IMR-90 (cell line): ENCODE measurements at places on chromosomes 3 and 15. TPM values are rescaled to one million over a fixed set of nuclear protein-coding genes. Genes with fewer than 3 reads are reported as not detected.

Gene GREM1
- 852 and 1,130 TPM in 2 replicates for polyA plus RNA-seq

GRCh38 chr15:20344601-20345400 is 196.8 kb downstream of the GOLGA6L6 start:
- H3K4me1 ChIP-seq: no peaks in the 10 kb centered on the region
- no peaks in the 10 kb centered on the region for H3K27me3 ChIP-seq
- DNase-seq: no peak
- H3K36me3 ChIP-seq: no peaks in the 10 kb centered on the region

- H3K4me1 ChIP-seq: no peaks in the 10 kb centered on the region
- H3K27me3 ChIP-seq: peaks cover 21% of the 10 kb centered on the region
- H3K27ac ChIP-seq: no peak overlapping the region
- no peak for DNase-seq
- H3K4me3 ChIP-seq: no peak overlapping the region
Observed at GRCh38 chr15:51386029-51386428, 44.6 kb downstream of the GLDN start.

Gene PPP1R14D
- polyA plus RNA-seq: not detected in 2 replicates

- H3K27me3 ChIP-seq: no peaks in the 10 kb centered on the region
- no peak overlapping the region for H3K27ac ChIP-seq
- no peaks in the 10 kb centered on the region for H3K36me3 ChIP-seq
- no peaks in the 10 kb centered on the region for H3K4me1 ChIP-seq
- DNase-seq: peak; percentile 19
Observed at GRCh38 chr3:162770551-162770950, 1273.9 kb downstream of the OTOL1 start.

Gene TADA3
- polyA plus RNA-seq: 68.0 and 69.7 TPM in 2 replicates

GRCh38 chr3:141311170-141311495 is 57.2 kb upstream of the ZBTB38 start:
- no peak for DNase-seq
- peak overlapping the region; percentile 74 for H3K4me3 ChIP-seq
- peaks cover 4% of the 10 kb centered on the region; the same call in 1 of the 2 replicates for H3K4me1 ChIP-seq
- no peaks in the 10 kb centered on the region for H3K27me3 ChIP-seq

- H3K4me3 ChIP-seq: no peak overlapping the region
- no peak overlapping the region for H3K27ac ChIP-seq
- no peaks in the 10 kb centered on the region for H3K36me3 ChIP-seq
- no peaks in the 10 kb centered on the region for H3K27me3 ChIP-seq
Observed at GRCh38 chr15:97077975-97078374, 747.5 kb downstream of the NR2F2 start.

- no peak overlapping the region for H3K4me3 ChIP-seq
- peaks cover 7% of the 10 kb centered on the region; the same call in 1 of the 2 replicates for H3K4me1 ChIP-seq
- DNase-seq: no peak
- H3K27me3 ChIP-seq: no peaks in the 10 kb centered on the region
- H3K36me3 ChIP-seq: peaks cover 26% of the 10 kb centered on the region
Observed at GRCh38 chr3:37968813-37969595, 21.6 kb upstream of the VILL start.

DNA sequence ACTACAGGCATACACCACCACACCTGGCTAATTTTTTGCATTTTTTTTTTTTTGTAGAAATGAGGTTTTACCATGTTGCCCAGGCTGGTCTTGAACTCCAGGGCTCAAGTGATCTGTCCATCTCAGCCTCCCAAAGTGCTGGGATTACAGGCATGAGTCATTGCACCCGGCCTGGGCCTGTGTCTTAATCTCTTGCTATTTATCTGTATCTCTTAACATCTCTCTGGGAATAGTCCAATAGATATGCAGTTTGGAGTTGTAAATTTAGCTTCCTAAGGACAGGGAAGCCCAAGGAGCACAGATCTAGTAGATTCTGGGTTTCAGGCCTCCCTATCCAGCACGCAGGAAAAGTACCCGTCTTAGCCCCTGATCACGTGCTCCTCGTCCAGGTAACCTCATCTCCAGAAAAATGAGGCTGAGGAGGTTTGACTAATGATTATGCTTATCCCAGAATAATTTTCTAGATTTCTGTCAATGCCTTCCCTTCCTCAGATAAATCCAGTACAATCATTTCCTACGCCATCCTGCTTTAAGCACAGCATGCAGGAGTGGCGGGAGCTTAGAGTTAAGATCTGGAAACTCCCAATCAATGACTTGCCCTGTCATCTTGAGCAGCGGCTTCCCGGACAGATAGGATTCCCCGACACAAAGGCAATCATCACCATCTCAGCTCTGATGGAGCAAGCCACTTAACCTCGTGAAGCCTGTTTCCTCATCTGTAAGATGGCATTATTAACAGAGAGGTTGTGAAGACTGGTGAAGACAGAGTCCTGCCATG is 12.3 kb upstream of the CTDSPL start:
- H3K36me3 ChIP-seq: peaks cover 7% of the 10 kb centered on the region
- no peak for DNase-seq
- no peaks in the 10 kb centered on the region for H3K27me3 ChIP-seq
- no peak overlapping the region for H3K4me3 ChIP-seq

GRCh38 chr3:73141525-73141924 is 80.1 kb downstream of the EBLN2 start:
- no peaks in the 10 kb centered on the region for H3K36me3 ChIP-seq
- no peaks in the 10 kb centered on the region for H3K4me1 ChIP-seq
- no peak overlapping the region for H3K27ac ChIP-seq
- no peak overlapping the region for H3K4me3 ChIP-seq
- peaks cover 4% of the 10 kb centered on the region for H3K27me3 ChIP-seq

- no peak overlapping the region for H3K27ac ChIP-seq
- peak; percentile 52 for DNase-seq
Observed at GRCh38 chr3:12436514-12437220, 47.6 kb upstream of the TSEN2 start.

Gene CDCP1
- 3.1 and 3.8 TPM in 2 replicates for polyA plus RNA-seq

- peak overlapping the region; percentile 96 for H3K27ac ChIP-seq
- no peak for DNase-seq
- peaks cover 10% of the 10 kb centered on the region for H3K36me3 ChIP-seq
- no peaks in the 10 kb centered on the region for H3K27me3 ChIP-seq
Observed at GRCh38 chr3:112638327-112639020, 2.5 kb downstream of the CCDC80 start.

Gene TF
- 0.01 and 0.07 TPM in 2 replicates for polyA plus RNA-seq

Gene FBXL2
- polyA plus RNA-seq: 14.4 and 15.8 TPM in 2 replicates

Gene UNC13C
- polyA plus RNA-seq: not detected in 2 replicates

DNA sequence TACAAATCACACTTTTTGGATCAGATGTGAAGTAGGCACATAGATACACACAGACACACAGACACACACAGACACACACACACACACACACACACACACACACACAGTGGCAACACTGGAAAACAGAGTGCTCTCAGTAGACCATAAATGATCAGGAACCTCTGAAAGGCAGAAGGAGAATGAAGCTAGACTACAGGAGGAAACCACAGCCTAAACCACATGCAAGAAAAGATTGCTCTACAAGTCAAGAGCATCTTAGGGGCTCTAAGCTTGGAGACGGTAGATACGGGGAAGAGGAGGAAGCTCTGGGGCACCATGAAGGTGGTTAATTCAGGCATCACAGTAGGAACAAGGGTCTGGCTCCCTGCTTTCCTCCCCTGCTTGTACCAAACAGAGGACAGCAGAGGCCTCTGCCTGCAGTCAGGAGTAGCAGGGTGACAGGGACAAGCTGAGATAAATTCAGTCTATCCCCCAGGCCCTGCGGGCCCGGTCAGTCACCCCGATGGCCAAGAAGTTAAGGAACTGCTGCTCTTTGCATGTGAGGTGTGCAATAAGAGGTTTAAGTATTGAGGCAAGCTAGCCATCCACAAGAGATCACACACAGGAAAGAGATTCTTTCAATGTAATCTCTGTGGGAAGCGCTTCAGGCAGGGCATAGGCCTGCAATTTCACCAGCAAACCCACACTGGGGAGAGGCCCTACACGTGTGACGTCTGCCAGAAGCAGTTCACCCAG is 23.5 kb upstream of the ARPIN start:
- H3K4me1 ChIP-seq: no peaks in the 10 kb centered on the region
- H3K27ac ChIP-seq: no peak overlapping the region
- peaks cover 21% of the 10 kb centered on the region for H3K27me3 ChIP-seq
- DNase-seq: no peak
- H3K4me3 ChIP-seq: no peak overlapping the region

Gene SLC6A6
- polyA plus RNA-seq: 39.3 and 39.4 TPM in 2 replicates

Gene POPDC2
- polyA plus RNA-seq: 0.29 and 0.32 TPM in 2 replicates

DNA sequence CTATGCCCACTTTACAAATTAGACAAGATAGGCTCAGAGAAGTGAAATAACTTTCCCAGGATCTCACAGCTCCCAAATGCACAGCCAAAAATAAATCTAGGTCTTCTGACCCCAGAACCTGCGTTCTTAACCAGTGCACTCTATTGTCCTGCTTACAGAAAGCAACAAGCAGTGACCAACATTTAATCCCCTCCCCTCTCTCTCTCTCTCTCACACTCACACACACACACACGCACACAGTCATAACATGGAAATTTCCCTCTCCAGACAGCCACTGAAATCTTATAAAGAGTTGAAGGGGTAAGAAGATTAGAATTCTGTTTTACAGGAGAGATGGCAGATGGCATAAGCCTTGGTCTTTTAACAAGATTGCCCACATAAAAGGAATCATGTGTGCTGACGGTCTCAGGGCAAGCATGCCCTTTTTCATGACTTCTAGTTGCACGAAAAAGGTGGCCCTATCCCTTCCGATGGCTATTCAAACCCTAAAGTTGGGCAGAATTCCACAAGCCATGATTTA is 29.4 kb downstream of the EOGT start:
- no peaks in the 10 kb centered on the region for H3K27me3 ChIP-seq
- peaks cover 2% of the 10 kb centered on the region; the same call in 1 of the 2 replicates for H3K4me1 ChIP-seq
- DNase-seq: no peak
- peaks cover 41% of the 10 kb centered on the region for H3K36me3 ChIP-seq
- no peak overlapping the region for H3K4me3 ChIP-seq
- no peak overlapping the region for H3K27ac ChIP-seq

DNA sequence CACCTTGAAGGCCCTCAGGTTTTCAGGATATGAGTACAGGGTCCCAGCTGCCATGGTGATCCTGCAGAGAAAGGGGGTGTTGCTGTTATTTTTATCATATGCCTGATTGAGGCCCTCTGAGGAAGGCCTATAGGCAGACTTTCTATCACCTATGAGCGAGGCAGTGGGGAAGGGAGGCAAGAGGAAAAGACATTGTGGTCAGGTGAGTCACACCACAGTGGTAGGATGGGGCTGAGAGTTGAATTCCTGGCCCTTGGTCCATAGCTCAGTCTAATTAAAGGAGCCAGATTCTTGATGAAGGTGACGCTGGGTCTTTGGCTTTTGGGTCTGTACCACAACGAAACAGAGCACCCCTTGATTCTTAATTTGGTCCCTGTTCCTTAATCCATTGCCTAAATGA is 72.7 kb downstream of the ZNF621 start:
- no peak overlapping the region for H3K4me3 ChIP-seq
- no peaks in the 10 kb centered on the region for H3K27me3 ChIP-seq
- no peaks in the 10 kb centered on the region for H3K36me3 ChIP-seq
- H3K4me1 ChIP-seq: no peaks in the 10 kb centered on the region

- peaks cover 1% of the 10 kb centered on the region; the same call in 1 of the 2 replicates for H3K36me3 ChIP-seq
- H3K4me3 ChIP-seq: no peak overlapping the region
- H3K27ac ChIP-seq: no peak overlapping the region
- no peak for DNase-seq
- no peaks in the 10 kb centered on the region for H3K27me3 ChIP-seq
- H3K4me1 ChIP-seq: peaks cover 1% of the 10 kb centered on the region; the same call in 1 of the 2 replicates
Observed at GRCh38 chr3:115838786-115839185, 215.5 kb downstream of the GAP43 start.

Gene GPR15
- not detected in 2 replicates for polyA plus RNA-seq

Gene AMIGO3
- polyA plus RNA-seq: 1.5 and 2.7 TPM in 2 replicates

Gene IQGAP1
- polyA plus RNA-seq: 87.5 and 93.4 TPM in 2 replicates

- peaks cover 3% of the 10 kb centered on the region; the same call in 1 of the 2 replicates for H3K4me1 ChIP-seq
- no peaks in the 10 kb centered on the region for H3K36me3 ChIP-seq
- H3K27me3 ChIP-seq: peaks cover 5% of the 10 kb centered on the region
Observed at GRCh38 chr3:183317886-183318865, 65.1 kb downstream of the B3GNT5 start.

DNA sequence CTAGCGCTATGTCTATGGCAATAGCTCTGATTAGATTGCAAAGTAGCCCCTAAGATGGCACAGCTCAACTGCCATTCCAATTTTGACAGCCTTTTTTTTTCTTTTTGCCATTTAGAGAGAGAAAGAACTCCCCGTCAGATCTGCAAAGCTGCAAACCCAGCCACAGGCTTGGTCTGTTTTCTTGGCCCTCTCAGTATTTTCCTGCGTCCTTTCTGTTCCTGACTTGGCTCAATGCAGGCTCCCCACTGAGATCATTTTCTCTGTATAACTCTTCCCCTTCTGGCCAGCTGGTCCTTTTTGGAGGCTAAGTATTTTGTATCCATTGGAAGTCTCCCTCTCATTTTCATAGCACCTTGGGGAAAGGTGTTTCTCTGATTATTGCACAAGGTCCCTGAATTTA is 386.7 kb downstream of the UNC13C start:
- no peaks in the 10 kb centered on the region for H3K27me3 ChIP-seq
- no peaks in the 10 kb centered on the region for H3K36me3 ChIP-seq
- DNase-seq: no peak
- H3K4me3 ChIP-seq: no peak overlapping the region
- H3K27ac ChIP-seq: no peak overlapping the region
- no peaks in the 10 kb centered on the region for H3K4me1 ChIP-seq

GRCh38 chr3:52346623-52347530 is 30.8 kb downstream of the DNAH1 start:
- H3K36me3 ChIP-seq: peaks cover 3% of the 10 kb centered on the region; the same call in 1 of the 2 replicates
- H3K27ac ChIP-seq: 0 out of 2 replicates have a peak overlapping the region, but pooled peaks have one; percentile 8
- H3K27me3 ChIP-seq: no peaks in the 10 kb centered on the region

DNA sequence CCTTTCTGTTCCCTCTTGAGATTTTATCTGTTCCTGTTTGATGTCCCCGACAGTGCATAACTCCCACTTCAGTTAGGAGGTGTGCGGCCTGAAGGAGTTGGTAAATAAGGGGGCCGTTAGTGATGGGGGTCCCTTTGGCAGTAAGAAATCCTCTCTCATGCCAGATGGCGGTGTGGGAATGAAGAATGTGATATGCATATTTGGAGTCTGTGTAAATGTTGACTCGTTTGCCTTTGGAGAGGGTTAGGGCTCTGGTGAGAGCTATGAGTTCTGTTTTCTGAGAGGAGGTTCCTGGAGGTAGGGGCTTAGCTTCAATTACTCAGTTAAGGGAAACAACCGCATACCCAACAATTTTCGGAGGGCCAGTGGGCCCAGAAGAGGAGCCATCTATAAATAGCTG is 38.8 kb upstream of the RNF7 start:
- no peaks in the 10 kb centered on the region for H3K36me3 ChIP-seq
- no peak overlapping the region for H3K4me3 ChIP-seq
- H3K27me3 ChIP-seq: no peaks in the 10 kb centered on the region; the same call in 1 of the 2 replicates
- DNase-seq: peak; percentile 30
- peaks cover 2% of the 10 kb centered on the region; the same call in 1 of the 2 replicates for H3K4me1 ChIP-seq
- no peak overlapping the region for H3K27ac ChIP-seq

Gene FILIP1L
- polyA plus RNA-seq: 11.5 and 14.7 TPM in 2 replicates

- H3K27ac ChIP-seq: no peak overlapping the region
- no peaks in the 10 kb centered on the region for H3K4me1 ChIP-seq
- no peak for DNase-seq
- H3K27me3 ChIP-seq: no peaks in the 10 kb centered on the region
Observed at GRCh38 chr15:30896211-30896606, 7.5 kb upstream of the FAN1 start.

DNA sequence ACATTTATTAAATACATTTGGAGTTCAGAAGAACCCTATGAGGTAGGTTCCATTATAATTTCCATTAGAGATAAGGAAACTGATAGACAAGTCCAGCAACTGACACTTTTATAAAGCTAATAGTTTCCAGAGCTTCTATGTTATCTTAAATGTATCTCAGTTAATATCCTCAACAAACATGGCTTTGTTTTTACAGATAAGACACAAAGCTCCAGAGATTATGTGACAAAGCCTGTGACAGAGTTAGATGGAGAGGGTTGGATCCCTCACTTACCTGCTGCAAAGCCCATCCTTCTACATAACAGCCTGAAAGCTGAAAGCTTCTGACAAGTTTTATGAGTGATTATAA is 473 bp upstream of the COMMD2 start:
- H3K27ac ChIP-seq: no peak overlapping the region
- 0 out of 2 replicates have a peak, but pooled peaks cover 2% of the 10 kb centered on the region for H3K4me1 ChIP-seq
- peaks cover 4% of the 10 kb centered on the region for H3K36me3 ChIP-seq
- peaks cover 2% of the 10 kb centered on the region; the same call in 1 of the 2 replicates for H3K27me3 ChIP-seq
